ENCODE measurements at places on chromosomes 12 and 14. TPM values are rescaled to one million over a fixed set of nuclear protein-coding genes. Genes with fewer than 3 reads are reported as not detected.

DNA sequence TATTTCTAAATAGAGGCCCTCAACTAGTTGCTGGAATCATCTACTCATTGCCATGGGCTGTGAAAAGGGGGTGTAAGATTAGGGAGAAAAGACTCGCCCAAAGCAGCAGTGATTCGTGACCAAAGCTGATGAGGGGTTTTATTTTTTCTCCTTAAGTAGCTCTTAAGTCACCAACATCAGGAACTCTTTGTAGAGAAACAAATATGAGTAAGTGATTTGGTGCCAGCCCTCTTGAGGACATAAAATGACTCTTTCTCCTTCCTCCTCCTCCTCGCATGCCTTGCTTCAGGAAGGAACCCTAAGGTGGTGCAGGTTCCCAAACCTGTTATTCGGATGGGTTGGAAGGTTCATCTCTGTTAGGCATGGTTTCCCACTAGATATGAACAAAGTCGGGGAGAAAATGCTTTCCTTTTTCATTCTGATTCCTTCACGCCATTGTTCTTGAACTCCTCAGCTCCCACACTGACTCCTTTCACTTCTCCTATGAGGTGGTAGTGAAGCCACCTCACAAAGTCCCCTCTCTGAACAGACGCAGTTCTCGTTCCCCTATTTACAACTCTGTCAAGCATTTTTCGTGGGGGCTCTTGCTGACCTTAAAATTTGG, 113.4 kb downstream of the ETV6 start:
- no peak for DNase-seq

Gene CLEC12A
- total RNA-seq, result not detected

DNA sequence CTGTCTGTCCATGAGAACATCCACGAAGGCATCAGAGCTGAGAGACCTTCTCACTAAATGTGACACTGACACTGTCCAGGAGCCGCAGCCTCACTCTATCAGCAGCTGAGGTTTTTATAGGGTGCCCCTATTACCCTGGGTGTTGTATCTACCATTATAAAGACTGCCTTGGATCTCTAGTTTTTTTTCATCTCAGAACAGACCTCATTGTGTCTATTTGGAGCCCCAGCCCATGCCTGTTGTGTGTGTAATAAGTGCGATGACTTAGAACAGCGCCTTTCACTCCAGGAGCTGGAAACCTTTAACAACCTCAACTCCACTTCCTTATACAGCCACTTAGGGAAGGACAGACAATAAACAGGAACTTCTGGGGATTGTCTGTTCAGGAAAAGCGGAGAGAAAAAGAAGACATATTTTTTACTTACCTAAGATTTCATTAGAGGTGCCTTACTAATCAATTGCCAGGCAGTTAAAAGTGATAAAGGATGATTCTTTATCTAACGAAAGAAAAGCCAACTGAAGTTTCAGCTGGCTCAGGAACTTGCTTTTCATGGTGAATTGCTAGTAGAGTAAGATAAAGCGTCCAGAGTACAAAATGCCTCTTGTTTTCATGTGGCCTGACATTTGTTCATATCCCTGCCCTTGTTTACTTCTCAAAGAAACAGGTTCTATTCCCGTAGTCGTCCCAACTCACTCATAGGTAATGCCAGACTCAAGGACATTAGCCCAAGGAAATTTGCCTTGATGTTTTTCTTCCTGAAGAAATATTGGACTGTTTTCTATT, 420.6 kb downstream of the RAD51B start:
- no peak for DNase-seq

- peak; percentile 73 for DNase-seq
These were observed 462.5 kb downstream of the NAV3 start for GRCh38 chr12:78293059-78293686.

DNA sequence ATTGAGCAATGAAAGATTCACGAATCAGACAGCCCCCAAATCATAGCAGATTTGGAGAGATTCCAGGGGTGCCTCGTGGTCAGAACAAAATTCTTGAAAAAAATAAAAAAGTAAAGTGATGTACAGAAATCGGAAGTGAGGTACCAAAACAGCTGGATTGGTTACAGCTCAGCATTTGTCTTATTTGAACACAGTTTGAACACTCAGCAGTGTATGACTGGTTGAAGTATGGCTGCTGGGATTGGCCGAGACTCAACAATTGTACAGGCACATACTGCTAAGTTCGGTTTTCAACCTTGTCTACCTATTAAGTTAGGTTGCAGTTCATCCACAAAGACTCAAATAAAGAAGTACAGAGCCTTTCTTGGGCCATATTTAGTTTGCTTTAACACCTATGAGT, 865.4 kb upstream of the TMEM132C start:
- DNase-seq, result no peak

Gene ENTPD5
- 13.8 TPM for total RNA-seq

- no peak for DNase-seq
These were observed 817 bp downstream of the STXBP6 start for GRCh38 chr14:25049093-25049567.

GRCh38 chr12:132066345-132066685, 77.8 kb downstream of the DDX51 start:
- DNase-seq, result no peak

Gene PTPN6
- total RNA-seq, result 3.4 TPM

Measured in NCI-H460 (cell line).